ENCODE measurements at places on chromosomes 2 and 18. TPM values are rescaled to one million over a fixed set of nuclear protein-coding genes. Genes with fewer than 3 reads are reported as not detected.

SNTG2 gene
- 0.77 TPM for total RNA-seq

GATA6 gene
- 62.3 TPM for total RNA-seq

SERPINB10 gene
- not detected for total RNA-seq

PPP1R1C gene
- 25.2 TPM for total RNA-seq

SLC9A4 gene
- total RNA-seq, result not detected

TTC21B gene
- 14.7 TPM for total RNA-seq

INPP5D gene
- total RNA-seq, result 5.8 TPM

TMEM178A gene
- total RNA-seq, result 3.2 TPM

ARHGAP15 gene
- 4.2 TPM for total RNA-seq

PECR gene
- total RNA-seq, result 6.1 TPM

GALNT14 gene
- 0.45 TPM for total RNA-seq

C2orf66 gene
- total RNA-seq, result not detected

POLR1B gene
- total RNA-seq, result 12.2 TPM

DYNAP gene
- not detected for total RNA-seq

SIGLEC15 gene
- total RNA-seq, result 0.10 TPM

POTEJ gene
- total RNA-seq, result not detected

PTMA gene
- total RNA-seq, result 207 TPM

THSD7B gene
- 0.45 TPM for total RNA-seq

MBP gene
- 32.7 TPM for total RNA-seq

SCN7A gene
- 28.5 TPM for total RNA-seq

ANAPC1 gene
- total RNA-seq, result 18.5 TPM

IRS1 gene
- 24.1 TPM for total RNA-seq

TMEM169 gene
- total RNA-seq, result 0.15 TPM

KCNF1 gene
- total RNA-seq, result 0.17 TPM

USP40 gene
- 21.8 TPM for total RNA-seq

ATP6V1B1 gene
- not detected for total RNA-seq

YES1 gene
- total RNA-seq, result 23.4 TPM

ANKRD30BL gene
- total RNA-seq, result not detected

XDH gene
- not detected for total RNA-seq

CRYBA2 gene
- total RNA-seq, result not detected

FOXI3 gene
- total RNA-seq, result not detected

PROM2 gene
- total RNA-seq, result 0.35 TPM

L3MBTL4 gene
- total RNA-seq, result 0.89 TPM

TTC27 gene
- total RNA-seq, result 8.3 TPM

KLHL30 gene
- total RNA-seq, result 22.0 TPM

SLC8A1 gene
- total RNA-seq, result 1,122 TPM

IL1R2 gene
- total RNA-seq, result 1.4 TPM

FBLN7 gene
- total RNA-seq, result 0.32 TPM

LYPD6 gene
- total RNA-seq, result 0.30 TPM

DSEL gene
- total RNA-seq, result 2.2 TPM

UGT1A8 gene
- not detected for total RNA-seq

Measured in left ventricle myocardium superior (tissue), 1 donor.